ENCODE measurements at places on chromosomes 2 and 18.

- DNase-seq: no peak
Measured at GRCh38 chr18:37270038-37270665, 295.4 kb downstream of the CELF4 start.

DNA sequence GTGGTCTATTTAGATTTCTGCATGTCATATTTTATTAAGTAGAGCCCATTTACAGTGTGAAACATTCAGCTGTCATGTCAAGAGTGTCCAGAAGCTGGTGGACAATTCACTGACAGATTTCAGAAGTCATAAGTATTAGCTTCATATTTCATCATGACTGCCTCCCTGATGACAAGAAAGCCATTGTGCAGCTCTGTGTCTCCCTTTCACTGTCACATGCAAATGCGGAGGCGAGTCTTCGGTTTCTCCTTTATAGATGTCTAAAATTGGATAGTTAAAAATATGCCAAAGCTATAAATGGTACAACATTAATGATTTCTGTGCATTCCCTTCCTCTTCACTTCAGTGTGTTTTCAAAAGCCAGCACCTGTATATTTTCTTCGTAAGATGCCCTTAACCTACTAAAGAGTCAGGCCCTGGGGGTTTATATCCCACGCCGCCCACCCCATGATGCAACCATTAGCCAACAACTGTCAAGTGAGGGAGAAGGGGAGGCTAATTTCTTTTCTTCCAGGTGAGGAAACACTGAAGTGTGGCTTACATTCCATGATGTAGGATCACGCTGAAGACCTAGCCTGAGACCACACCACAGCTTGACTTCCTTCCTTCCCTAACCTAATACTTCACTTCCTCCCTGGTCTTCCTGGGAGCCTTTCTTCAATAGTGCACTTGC, 99.6 kb upstream of the DDX18 start:
- no peak for DNase-seq

- DNase-seq: no peak
Measured at GRCh38 chr2:58680755-58681310, 439.7 kb upstream of the FANCL start.

GRCh38 chr2:64958556-64958955, 30.6 kb upstream of the SLC1A4 start:
- DNase-seq: no peak

GRCh38 chr2:8255448-8255800, 426.4 kb upstream of the ID2 start:
- no peak for DNase-seq

DNA sequence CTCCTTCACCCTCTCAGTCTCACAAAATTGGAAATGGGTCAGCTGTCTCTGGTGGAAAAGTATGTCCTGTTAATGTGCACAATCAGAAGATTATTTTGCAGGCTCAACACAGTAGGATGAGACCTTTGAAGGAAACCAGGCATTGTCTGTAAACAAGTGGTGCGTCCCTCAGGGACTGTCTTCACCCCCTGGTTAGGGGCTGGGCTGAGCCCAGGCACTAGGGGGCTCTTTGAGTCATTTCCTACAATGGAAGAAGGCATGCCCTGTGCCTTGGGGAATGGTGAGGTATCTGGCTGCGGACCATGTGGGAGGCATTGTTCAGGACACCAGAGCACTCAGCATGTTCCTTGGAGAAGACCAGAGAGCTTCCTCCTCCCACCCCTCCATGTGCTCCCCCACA, 26.8 kb downstream of the PKDCC start:
- DNase-seq: no peak

DNA sequence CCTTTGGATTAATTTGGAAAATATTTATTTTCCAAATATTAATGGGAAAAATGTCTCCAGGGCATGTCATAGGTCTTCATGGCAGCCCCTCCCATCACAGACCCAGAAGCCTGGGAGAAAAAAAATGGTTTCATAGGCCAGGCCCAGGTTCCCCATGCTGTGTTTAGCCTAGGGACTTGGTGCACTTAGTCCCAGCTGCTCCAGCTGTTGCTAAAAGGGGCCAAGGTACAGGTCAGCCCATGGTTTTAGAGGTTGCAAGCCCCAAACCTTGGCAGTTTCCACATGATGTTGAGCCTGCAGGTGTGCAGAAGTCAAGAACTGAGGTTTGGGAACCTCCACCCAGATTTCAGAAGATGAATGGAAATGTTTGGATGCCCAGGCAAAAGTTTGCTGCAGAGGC, 309.6 kb downstream of the SOCS6 start:
- no peak for DNase-seq

DNA sequence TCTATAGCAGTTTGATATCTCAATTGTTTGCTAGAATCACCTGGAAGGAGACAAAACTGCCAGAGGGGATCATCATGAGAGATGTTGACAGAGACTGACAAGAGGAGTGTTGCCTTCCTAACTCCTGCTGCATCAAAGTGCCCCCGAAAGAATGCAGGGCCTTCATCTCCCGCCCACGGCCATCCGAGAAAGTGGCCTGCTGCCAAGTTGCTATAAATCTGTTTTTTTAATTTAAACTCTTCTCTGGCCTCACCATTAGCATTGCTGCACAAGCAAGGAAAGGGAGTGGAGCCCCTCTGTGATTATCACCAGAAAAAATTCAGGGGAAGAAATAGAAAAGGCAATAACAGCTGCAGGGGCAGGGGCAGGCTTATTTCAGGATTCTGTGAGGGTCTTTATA, 238.1 kb upstream of the EPHA4 start:
- no peak for DNase-seq

GRCh38 chr2:62473246-62473827, 32.7 kb downstream of the TMEM17 start:
- DNase-seq: no peak

- no peak for DNase-seq
Measured at GRCh38 chr2:127061375-127062273, 45.3 kb downstream of the BIN1 start.

GRCh38 chr2:181241797-181242196, 215.4 kb upstream of the ITGA4 start:
- peak; percentile 18 for DNase-seq

DNA sequence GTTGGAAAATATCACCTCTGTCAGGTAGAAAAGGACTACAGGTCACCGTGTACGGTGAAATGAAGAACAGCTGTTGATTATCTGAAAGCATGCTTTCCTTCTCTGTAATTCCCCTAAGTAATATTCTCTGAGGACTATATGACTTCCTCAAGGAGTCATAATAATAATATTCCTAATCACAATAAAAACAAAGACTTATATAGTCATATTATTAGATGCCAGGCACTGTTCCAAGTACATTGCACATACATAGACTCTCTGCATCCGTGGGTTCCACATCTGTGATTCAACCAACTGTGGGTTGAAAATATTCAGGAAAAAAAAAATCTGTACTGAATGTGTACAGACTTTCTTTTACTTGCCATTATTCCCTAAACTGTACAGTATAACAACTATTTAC, 512.4 kb upstream of the ID2 start:
- no peak for DNase-seq

- DNase-seq: no peak
Measured at GRCh38 chr2:117854610-117855009, 40.1 kb downstream of the DDX18 start.

GRCh38 chr18:13359210-13359609, 140.7 kb downstream of the LDLRAD4 start:
- DNase-seq: peak; percentile 13

GRCh38 chr2:71681626-71682025, 228.3 kb downstream of the DYSF start:
- no peak for DNase-seq

DNA sequence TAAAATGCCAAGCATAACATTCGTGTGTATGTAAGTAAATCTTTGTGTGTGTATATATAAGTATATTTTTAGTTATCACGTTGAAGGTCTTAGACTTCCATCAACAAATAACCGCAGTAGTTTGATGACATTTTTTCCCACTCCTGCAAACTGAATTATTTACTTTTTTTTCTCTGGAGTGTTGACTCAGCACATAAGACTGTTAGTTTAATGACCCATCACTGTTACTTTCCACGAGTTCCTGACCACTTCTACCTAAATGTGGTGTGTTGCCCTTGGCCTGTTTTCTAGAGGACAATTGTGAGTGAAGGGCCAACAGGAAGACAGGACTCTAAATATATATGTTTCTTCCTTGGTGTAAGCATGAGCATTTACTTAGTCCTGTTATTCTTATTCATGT, 71.3 kb upstream of the TXNDC2 start:
- DNase-seq: no peak

DNA sequence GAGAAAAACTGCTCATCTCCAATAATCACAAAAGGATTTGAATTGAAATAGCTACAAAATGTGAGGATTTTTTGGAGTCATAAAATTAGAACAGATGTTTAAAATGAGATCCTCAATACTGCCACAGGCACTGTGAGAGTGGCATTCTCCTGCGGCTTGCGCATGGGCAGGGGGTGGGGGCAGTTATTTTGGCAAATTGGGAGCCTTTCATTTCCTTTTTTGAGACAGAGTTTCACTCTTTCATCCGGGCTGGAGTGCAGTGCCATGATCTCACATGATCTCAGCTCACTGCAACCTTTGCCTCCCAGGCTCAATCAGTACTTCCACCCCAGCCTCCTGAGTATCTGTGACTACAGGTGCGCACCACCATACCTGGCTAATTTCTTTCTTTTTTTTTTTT, 42.4 kb downstream of the POMC start:
- no peak for DNase-seq

GRCh38 chr2:101623031-101623521, 74.4 kb upstream of the MAP4K4 start:
- peak; percentile 64 for DNase-seq

GRCh38 chr2:42216694-42217093, 47.5 kb downstream of the EML4 start:
- no peak for DNase-seq

DNA sequence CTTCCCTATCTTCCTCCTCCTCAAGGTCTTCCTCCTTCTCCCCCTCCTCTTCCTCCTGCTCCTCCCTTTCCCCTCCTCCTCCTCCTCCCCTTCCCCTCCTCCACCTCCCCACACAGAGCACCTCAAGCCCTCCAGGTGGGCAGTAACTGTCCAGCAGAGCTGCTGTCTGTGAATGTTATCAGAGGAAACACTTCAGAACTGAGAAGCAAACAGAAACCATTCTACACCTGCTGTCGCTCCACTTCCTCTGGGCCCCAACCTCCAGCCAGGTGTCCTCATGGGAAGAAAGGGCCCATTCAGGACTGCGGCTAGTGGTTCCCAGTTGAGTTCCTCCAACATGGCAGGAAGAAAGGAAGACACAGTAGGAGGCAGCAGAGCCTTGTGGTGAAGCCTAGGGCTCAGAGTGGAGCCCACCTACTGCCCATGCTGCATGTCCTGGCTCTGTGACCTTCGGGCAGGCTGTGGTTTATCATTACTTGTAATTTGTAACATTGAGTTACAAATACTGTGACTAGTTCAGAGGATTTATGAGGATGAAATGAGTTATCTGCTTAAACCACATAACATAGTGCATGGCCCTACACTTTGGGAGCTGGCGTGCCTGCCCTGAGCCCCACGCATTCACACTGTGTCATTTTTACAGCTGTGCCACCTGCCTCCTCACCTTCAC, 165.9 kb upstream of the ID2 start:
- DNase-seq: peak; percentile 62

DNA sequence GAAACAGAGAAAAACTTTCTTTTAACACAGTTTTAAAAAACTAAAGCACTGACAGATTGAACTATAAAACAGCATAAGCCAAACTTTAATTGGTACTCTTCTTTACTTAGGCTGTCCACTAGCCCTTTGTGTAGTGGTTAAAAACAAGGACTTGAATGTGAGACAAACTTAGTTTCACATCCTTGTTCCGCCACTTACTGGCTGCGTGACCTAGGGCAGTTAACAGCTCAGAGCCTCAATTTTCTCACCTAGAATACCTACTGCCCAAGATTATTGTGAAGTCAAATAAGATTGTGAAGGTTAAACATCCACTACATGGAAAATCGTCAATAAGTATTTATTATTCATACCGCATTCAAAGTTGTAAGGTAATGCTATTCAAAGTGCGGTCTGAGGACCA, 2.0 kb downstream of the WDR35 start:
- peak; percentile 56 for DNase-seq

- DNase-seq: no peak
Measured at GRCh38 chr2:150388289-150388625, 99.2 kb downstream of the RND3 start.

GRCh38 chr18:79167526-79168190, 98.5 kb downstream of the ATP9B start:
- no peak for DNase-seq

DNA sequence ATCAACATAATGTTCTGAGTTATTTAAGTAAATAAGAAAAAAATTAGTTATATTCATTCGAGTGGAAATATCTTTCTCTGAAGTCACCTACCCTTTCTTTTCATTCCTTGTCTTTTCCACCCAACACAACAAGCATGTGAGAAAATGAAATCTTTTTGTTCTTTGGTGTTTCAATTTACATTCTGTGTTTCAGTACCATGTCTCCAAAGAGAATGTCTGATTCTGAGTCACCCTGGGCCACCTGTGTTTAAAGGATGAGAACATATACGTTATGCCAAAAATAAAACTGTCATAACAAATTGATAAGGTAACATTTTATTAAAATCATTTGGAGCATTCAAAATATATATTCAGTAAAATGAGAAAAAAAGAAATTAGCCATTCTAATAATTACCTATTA, 470.8 kb downstream of the ZNF804A start:
- no peak for DNase-seq

DNA sequence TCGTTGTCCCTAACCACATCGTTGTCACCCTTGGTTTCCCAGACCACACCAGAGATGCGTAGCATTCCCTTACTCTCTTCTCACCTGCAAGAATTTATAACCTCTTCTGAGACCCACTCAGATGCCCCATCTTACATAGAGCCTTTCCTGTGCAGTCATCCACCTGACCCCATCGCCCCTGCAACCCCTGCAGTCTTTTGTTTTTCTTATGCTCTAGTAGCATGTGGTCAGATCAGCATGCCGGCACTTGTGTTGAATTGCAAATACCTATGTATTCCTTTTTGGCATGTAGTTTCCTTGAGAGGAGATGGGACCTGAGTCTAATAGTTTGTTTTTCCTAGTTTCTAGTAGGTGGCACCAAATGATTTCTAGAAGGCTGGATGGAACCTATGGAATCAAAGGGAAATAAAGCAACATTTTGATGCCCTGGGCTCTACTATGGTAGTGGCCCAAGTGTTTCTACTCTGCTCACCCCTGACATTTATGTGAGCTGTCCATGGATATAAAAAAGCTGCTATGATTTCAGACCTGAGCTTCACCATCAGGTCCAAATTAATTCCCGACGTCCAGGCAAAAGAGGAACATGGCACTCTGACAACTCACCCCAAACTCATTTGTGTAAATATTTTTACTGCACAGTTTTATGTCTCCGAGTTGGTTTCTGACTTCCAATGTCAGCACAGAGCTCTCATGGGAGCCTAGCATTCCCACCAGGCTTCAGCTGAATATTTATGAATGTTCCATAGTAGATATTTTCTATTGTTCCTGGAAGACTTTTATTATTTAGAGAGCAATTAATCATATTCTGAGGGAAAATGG, 143.6 kb downstream of the RNF144A start:
- DNase-seq: no peak

- DNase-seq: no peak
Measured at GRCh38 chr2:207141386-207141785, 24.4 kb downstream of the KLF7 start.

- no peak for DNase-seq
Measured at GRCh38 chr2:66185497-66186054, 249.3 kb upstream of the MEIS1 start.
